ENCODE measurements at places on chromosomes 4 and X. TPM values are rescaled to one million over a fixed set of nuclear protein-coding genes. Genes with fewer than 3 reads are reported as not detected.

Gene MAOB
- not detected for total RNA-seq

Gene CT45A10
- not detected for total RNA-seq

DNA sequence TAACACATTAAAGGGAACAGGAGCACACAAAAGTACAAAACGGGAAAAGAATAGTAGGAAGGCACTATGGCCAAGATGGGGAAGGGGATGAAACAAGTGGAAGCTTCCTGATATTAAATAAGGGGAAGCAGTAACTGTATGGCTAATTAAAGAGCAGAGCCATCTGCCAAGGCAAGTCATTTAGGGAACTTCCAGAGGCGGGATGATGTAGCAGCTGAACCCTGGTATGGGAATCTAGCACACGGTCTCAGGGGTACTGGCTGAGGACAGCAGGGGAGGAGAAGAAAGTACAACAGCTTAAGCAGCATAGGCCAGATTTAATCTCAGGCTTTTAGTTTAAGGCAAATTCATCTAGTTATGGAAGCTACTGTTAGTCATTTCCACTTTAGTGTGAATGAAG lies 59.1 kb downstream of the IGFBP7 start:
- DNase-seq = no peak

DNA sequence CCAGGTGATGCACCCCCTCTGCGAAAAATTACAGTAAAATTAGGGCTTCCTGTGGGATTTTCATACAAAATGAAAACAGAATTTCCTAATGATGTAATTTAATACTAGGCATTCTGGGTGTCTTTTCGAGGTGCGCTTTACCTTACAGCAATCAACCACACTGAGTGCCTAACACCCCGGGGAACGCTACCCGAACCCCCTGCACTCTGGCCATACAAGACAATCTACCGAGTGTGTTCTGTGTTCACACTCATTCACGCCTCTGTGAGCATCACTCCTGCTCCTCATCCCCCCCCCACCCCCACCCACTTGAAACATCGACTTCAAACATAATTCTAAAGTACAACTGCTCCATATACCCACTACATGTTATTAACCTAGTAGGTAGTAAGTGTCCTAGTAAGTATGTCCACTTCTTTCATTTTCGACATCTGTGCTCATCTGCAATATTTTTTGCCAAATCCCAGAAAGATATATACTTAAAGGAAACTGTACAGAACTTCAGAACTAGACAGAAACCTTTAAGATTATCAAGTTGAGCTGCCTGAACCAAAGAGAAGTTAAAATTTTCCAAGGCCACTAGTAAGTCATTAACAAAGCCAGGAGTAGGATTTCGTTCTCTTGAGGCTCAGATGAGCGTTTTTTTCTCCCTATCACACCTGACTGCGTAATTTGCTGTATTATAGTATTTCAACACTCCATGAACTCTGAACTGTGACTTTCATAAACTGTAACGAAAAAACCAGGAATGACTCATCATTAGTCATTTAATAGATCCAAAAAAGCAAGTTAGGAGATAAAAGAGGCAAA lies 80.0 kb downstream of the FAT1 start:
- DNase-seq = peak; percentile 67

- no peak for DNase-seq
Measured at GRCh38 chr4:81814987-81815541, 343.4 kb upstream of the RASGEF1B start.

Data from fibroblast of the aortic adventitia (primary cell).